ENCODE measurements at places on chromosomes 3 and 15.
A peak's percentile ranks its signal among the peaks of the same experiment; 100 is the strongest.

DNA sequence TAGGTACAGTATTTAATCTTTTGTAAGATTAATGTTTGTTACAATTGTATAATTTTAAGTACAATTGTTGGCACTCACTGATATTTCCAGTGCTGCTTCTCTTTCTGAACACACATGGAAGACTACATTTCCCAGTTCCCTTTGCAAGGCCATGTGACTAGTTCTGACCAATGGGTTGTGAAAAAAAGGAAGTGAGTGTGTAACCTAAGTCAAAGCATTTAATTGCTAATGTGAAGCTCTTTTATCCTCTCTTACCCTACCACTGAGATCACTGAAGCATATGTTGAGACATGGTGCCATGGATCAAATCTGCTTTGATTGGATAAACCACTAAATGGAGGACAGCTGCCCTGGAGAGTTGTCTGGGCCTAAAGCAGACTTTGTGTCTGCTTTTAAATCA, 83.9 kb upstream of the PLXND1 start:
- DNase-seq = peak; percentile 16

DNA sequence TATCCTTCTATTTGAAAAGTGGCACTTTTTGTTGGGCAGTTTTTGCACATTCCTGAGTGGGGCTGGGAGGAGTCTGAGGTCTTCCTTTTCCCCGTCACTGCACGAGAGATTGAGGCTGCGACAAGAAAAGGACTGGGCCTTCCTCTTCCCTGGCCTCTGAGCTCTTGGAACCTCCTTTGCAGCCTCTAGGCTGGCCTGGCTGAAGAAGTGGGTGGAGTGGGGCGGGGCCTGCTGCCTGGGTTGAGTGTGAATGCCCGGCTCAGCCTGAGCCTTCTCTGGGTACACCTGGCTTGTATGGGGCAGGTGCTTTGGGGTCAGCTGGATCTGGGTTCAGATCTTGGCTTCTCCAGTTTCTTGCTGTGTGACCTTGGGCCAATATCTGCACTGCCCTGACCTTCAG, 43.1 kb downstream of the PLXNA1 start:
- no peak for DNase-seq

DNA sequence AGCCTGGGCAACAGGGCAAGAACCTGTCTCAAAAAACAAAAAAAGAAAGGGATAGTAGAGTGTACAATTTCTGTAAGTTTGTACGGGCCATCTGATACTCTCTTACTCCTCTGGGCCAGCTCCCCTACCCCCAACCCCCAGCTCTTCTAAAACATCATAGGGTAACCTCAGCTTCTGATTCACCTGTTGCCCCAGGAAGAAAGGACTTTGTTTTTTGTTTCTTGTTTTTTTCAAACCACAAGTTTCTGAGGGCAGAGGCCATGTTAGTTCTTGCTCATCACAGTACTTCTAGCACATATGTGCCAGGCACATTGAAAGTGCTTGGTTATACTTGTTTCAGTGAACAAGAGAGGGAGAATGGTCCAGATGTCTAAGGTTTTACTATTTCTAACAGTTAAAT, 20.2 kb downstream of the ATOSA start:
- DNase-seq = no peak

DNA sequence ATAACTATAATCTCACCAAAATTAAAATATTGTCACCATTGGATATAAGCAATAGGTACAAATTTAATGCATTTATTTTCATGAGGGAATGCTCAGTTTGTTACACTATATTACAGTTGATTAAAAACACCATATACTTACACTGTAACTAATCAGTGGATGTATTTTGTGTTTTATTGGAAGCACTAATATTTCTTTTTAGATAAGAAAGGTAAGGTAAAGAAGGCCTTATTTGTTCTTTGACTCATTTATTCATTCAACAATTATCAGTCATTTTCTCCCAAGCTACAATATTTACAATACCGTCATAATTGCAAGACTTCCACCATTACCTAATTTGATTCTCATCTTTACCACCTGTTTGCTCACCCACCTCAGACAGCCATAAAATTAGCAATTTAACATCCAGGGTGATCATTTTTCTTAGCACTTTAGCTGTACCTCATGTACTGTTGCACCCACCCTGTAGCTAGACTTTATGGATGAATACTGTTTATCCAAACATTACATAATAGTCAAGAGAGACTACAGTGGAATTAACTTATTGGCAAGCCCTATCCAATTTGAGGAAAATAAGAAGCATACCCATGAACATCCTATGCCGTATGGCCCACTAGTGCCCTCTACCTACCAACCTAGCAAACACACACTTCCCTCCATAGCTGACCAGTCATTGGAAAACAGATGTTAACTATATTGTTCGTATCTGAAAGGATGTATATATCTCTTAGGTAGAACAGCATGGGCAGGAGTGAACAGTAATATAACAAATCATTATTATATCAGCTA, 229.6 kb downstream of the BBX start:
- DNase-seq = no peak

DNA sequence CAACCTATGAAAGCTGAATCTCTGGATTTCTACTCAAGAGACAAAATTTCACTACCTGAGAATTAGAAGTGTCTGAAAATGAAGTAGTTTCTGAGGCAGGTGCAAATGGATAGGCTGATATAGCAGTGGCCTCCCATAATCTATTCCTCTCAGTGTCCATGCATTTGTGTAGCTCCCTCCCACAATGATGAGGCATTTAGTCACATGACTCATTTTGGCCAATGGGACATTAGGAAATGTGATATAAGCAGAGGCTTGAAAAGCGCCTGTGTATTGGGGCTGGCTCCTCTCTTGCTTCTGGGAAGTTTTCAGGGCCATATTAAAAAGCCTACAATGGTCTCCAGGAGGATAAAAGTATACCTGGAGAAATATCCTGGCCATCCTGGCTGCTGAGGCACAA, 79.7 kb upstream of the MRPL3 start:
- no peak for DNase-seq

- DNase-seq = no peak
Observed at GRCh38 chr15:77838595-77838994, 205.9 kb upstream of the LINGO1 start.
